WTC11 (cell line): ENCODE measurements at places on chromosomes 16 and 17.
A peak's percentile ranks its signal among the peaks of the same experiment; 100 is the strongest.

GRCh38 chr16:49051576-49051975 lies 230.1 kb downstream of the CBLN1 start:
- no peak for DNase-seq
- no peaks in the 10 kb centered on the region for H3K27me3 ChIP-seq
- peaks cover 13% of the 10 kb centered on the region for H3K4me1 ChIP-seq
- no peaks in the 10 kb centered on the region for H3K36me3 ChIP-seq

- DNase-seq = no peak
- H3K27me3 ChIP-seq = no peaks in the 10 kb centered on the region
- no peak overlapping the region for H3K4me3 ChIP-seq
- no peaks in the 10 kb centered on the region for H3K4me1 ChIP-seq
- no peak overlapping the region for H3K27ac ChIP-seq
Measured at GRCh38 chr17:72749119-72749572, 343.3 kb downstream of the SLC39A11 start.

DNA sequence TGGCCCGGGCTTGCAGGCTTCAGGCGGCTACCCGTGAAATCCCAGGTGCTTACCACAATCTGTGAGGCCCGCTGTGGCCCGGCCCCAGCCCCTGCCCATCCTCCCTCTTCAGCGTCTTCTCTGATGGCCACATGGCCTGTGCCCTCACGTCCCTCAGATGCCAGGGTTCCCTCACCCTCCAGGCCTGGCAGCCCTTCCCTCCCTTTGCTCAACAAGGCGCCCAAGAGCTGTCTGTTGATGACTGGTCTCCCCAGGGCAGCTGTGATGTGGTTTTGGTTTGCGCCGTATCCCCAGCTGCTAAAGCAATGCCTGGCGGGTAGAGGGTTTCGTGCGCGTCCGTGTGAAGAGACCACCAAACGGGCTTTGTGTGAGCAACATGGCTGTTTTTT lies 35.1 kb downstream of the PMM2 start:
- peaks cover 12% of the 10 kb centered on the region; the same call in 1 of the 2 replicates for H3K36me3 ChIP-seq
- DNase-seq = no peak
- H3K27ac ChIP-seq = peak overlapping the region; percentile 100
- peaks cover 62% of the 10 kb centered on the region for H3K4me1 ChIP-seq

- H3K27ac ChIP-seq = no peak overlapping the region
- no peaks in the 10 kb centered on the region for H3K36me3 ChIP-seq
- no peak for DNase-seq
- peaks cover 3% of the 10 kb centered on the region; the same call in 1 of the 2 replicates for H3K27me3 ChIP-seq
- peaks cover 15% of the 10 kb centered on the region for H3K4me1 ChIP-seq
Measured at GRCh38 chr17:72608436-72608835, 484.1 kb downstream of the SLC39A11 start.

DNA sequence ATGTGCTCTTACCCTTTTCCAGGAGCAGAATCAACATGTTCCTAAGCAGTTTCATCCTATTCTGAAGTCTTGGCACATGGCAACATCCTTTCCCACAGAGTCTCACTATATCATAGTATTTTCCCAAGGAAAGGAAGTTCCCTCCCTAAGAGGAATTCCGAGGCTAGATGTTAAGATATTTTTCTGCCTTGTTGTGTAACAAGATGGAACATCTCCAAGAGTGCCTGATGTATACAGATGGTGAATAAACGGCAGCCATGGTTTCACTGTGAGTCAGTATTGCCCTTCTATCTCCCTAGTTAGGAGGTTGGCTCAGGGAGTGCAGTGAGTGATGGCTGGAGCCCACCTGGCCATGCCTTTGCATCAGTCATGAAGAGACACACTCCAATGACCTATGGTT lies 48.2 kb downstream of the SPACA3 start:
- H3K36me3 ChIP-seq = no peaks in the 10 kb centered on the region
- DNase-seq = no peak
- no peak overlapping the region for H3K4me3 ChIP-seq
- peaks cover 16% of the 10 kb centered on the region for H3K27me3 ChIP-seq

DNA sequence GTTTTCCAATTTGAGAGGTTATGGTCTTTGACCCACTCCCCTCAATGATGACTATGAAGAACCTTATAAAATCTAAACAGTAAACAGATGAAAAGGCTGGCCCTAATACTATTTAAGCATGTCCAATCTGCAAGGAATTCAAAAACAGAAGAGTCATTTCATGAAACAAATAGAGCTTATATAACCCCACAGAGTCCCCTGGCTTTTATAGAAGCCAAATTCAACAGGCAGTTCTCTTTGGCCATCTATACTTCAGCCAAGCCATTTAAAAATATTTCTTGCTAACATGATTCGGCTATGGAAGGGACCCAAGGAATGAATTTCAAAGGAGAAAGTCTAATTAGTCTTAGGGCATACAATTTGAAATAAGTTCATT lies 43.4 kb downstream of the SPOP start:
- no peaks in the 10 kb centered on the region for H3K27me3 ChIP-seq
- H3K36me3 ChIP-seq = peaks cover 10% of the 10 kb centered on the region
- H3K4me3 ChIP-seq = no peak overlapping the region

DNA sequence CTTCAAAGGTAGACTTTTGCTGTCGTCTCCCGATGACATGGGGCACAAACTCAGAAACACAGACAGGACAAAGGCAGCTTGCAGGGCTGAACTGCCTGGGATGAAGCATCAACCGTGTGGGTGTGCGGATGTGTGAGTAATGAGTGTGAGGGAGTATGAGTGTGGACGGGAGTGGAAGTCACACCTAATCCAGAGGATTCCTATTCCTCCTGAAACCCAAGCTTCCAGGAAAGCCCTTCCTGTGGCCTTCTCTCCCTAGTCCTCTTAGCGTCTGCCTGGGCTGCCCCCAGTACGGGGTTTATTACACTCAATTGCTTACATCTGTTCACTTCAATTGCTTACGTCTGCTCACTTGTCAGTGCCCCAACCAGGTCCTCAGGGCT lies 2.3 kb upstream of the IL4R start:
- peaks cover 4% of the 10 kb centered on the region for H3K36me3 ChIP-seq
- DNase-seq = no peak
- peaks cover 12% of the 10 kb centered on the region for H3K4me1 ChIP-seq
- no peak overlapping the region for H3K27ac ChIP-seq

- H3K27ac ChIP-seq = no peak overlapping the region
- H3K4me1 ChIP-seq = peaks cover 7% of the 10 kb centered on the region
- H3K36me3 ChIP-seq = peaks cover 2% of the 10 kb centered on the region
- no peak for DNase-seq
- no peak overlapping the region for H3K4me3 ChIP-seq
- peaks cover 20% of the 10 kb centered on the region for H3K27me3 ChIP-seq
Measured at GRCh38 chr16:89261691-89262563, 44.4 kb downstream of the ZNF778 start.

GRCh38 chr17:6092903-6093468 lies 22.8 kb downstream of the WSCD1 start:
- no peak overlapping the region for H3K4me3 ChIP-seq
- H3K36me3 ChIP-seq = peaks cover 49% of the 10 kb centered on the region
- DNase-seq = no peak
- H3K4me1 ChIP-seq = peaks cover 10% of the 10 kb centered on the region
- no peaks in the 10 kb centered on the region for H3K27me3 ChIP-seq
- no peak overlapping the region for H3K27ac ChIP-seq

- H3K4me3 ChIP-seq = no peak overlapping the region
- no peak for DNase-seq
- no peaks in the 10 kb centered on the region for H3K36me3 ChIP-seq
- H3K27me3 ChIP-seq = peaks cover 17% of the 10 kb centered on the region
- no peak overlapping the region for H3K27ac ChIP-seq
Measured at GRCh38 chr17:58527306-58527705, 12.9 kb upstream of the MTMR4 start.

DNA sequence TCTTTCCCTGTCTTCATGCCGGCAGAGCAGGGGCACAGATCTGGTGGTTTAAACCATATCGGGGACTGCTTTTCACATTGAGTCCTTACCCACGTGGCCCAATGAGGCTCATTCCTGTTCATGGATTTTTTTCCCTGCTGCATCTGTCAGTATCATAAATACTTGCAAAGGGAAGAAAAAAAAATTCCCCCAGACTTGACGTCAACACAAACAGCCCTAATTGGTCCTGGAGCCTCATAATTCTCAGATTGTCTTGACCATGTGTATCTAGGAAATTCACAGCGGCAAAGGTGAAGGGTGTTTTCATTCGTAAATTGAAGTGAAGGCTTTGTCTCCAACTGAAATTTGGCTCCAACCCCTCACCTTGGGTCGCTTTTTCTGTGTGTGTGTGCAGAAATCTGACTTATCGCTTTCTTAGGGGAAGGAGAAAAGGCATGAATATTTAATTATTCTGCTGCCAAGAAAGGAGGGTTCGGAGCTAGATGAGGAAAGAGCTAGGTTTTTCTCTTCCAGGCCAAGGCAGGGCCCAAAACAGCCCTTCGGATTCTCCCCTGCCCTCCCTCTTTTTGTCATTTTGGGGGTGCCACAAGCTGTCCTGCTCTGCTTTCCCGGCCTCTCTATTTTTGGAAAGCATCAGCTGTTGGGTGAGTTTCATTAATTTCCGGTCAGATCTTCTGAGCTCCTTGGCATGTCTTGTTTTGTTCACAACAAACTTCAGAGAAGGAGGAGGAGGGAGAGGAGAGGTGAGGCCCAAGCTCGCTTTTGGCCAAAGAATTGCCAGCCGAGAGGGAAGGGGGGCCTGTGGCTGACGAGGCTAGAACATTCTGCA lies 17.8 kb upstream of the CIBAR2 start:
- no peak for DNase-seq
- H3K4me3 ChIP-seq = no peak overlapping the region
- H3K27ac ChIP-seq = no peak overlapping the region
- no peaks in the 10 kb centered on the region; the same call in 1 of the 2 replicates for H3K27me3 ChIP-seq
- H3K36me3 ChIP-seq = no peaks in the 10 kb centered on the region

- H3K4me3 ChIP-seq = peak overlapping the region; percentile 28; the same call in 1 of the 2 replicates
- DNase-seq = no peak
- H3K27ac ChIP-seq = no peak overlapping the region
- peaks cover 32% of the 10 kb centered on the region for H3K4me1 ChIP-seq
- no peaks in the 10 kb centered on the region for H3K36me3 ChIP-seq
Measured at GRCh38 chr17:38557396-38557795, 48.4 kb downstream of the SRCIN1 start.

DNA sequence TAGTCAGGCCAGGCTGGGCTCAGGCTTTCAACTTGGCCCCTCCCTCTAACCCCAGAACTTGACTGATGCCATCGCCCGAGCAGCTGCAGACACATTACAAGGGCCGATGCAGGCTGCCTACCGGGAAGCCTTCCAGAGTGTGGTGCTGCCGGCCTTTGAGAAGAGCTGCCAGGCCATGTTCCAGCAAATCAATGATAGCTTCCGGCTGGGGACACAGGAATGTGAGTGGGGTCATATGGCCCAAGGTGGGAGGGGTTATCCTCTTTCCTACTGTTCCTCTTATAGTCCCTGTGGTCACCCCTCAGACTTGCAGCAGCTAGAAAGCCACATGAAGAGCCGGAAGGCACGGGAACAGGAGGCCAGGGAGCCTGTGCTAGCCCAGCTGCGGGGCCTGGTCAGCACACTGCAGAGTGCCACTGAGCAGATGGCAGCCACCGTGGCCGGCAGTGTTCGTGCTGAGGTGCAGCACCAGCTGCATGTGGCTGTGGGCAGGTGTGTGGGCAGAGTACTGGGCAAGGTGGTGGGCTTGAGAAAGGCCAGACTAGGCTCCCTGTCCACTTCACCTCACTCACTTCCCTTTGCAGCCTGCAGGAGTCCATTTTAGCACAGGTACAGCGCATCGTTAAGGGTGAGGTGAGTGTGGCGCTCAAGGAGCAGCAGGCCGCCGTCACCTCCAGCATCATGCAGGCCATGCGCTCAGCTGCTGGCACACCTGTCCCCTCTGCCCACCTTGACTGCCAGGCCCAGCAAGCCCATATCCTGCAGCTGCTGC lies 2.1 kb upstream of the NRN1L start:
- no peak overlapping the region for H3K27ac ChIP-seq
- H3K27me3 ChIP-seq = no peaks in the 10 kb centered on the region
- no peak overlapping the region for H3K4me3 ChIP-seq
- DNase-seq = no peak

- H3K4me3 ChIP-seq = no peak overlapping the region
- H3K4me1 ChIP-seq = peaks cover 55% of the 10 kb centered on the region
- H3K36me3 ChIP-seq = peaks cover 16% of the 10 kb centered on the region
- H3K27me3 ChIP-seq = no peaks in the 10 kb centered on the region
Measured at GRCh38 chr17:66545918-66546317, 243.5 kb downstream of the PRKCA start.

DNA sequence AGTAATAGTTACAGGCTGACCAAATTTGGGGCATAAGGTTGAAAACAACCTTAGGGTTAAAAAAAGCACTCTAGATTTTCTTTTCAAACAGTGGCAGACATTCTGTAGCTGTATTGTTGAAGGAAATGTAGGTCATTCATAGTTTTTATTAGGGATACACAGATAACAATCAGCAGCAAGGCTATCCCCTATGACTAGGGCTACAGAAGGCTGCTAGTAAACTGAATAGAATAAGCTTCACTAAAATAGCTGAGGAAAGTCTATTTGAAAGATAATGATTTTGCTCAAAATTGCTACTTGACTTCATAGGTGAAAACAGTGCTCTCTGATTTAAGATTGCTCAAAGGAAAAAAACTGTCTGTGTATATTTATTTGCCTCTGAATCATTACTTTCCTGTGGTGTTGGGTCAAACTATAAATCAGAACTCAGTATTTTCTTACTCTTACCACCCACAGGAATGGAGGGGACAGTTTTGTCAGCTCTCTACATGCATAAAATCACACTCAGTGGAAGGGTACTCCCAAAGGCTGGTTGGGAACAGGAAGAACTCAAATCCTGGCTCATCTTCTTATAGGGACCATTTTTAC lies 24.8 kb downstream of the RPGRIP1L start:
- no peak for DNase-seq
- peaks cover 10% of the 10 kb centered on the region for H3K4me1 ChIP-seq
- peaks cover 6% of the 10 kb centered on the region for H3K36me3 ChIP-seq
- H3K4me3 ChIP-seq = no peak overlapping the region

GRCh38 chr16:88466175-88466862 lies 13.2 kb downstream of the ZFPM1 start:
- H3K4me1 ChIP-seq = peaks cover 19% of the 10 kb centered on the region
- no peaks in the 10 kb centered on the region for H3K27me3 ChIP-seq
- no peak overlapping the region for H3K27ac ChIP-seq
- H3K4me3 ChIP-seq = no peak overlapping the region
- no peak for DNase-seq

- H3K36me3 ChIP-seq = no peaks in the 10 kb centered on the region
- DNase-seq = no peak
- no peak overlapping the region for H3K4me3 ChIP-seq
Measured at GRCh38 chr17:72134608-72135394, 14.0 kb downstream of the SOX9 start.

DNA sequence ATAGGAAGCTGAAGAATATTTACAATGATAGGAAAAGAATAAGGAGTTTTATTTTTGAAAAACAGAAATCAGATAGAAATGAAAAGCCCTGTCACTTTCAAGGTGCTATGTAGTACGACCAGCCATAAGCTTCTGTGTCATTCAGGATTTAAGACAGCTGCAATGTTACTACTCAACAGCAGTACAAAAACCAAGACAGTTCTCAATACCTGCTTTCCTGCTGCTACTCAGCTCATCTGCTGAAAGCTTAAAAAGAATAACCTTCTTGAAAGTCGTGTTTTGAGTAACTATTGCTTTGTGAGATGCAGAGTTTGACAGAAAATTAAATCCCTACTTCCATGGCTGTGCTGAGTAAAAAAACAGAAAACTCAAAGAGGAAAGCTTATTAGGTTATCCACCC lies 8.7 kb downstream of the GRB2 start:
- peak overlapping the region; percentile 92 for H3K27ac ChIP-seq
- DNase-seq = no peak
- peaks cover 2% of the 10 kb centered on the region; the same call in 1 of the 2 replicates for H3K27me3 ChIP-seq
- H3K4me3 ChIP-seq = no peak overlapping the region
- peaks cover 34% of the 10 kb centered on the region for H3K4me1 ChIP-seq
- peaks cover 17% of the 10 kb centered on the region for H3K36me3 ChIP-seq
